ENCODE measurements at places on chromosomes 6 and 20.

- DNase-seq: no peak
These were observed 95.9 kb upstream of the KCNQ5 start for GRCh38 chr6:72525821-72526510.

- DNase-seq: no peak
These were observed 116.8 kb downstream of the TFAP2B start for GRCh38 chr6:50935442-50935841.

DNA sequence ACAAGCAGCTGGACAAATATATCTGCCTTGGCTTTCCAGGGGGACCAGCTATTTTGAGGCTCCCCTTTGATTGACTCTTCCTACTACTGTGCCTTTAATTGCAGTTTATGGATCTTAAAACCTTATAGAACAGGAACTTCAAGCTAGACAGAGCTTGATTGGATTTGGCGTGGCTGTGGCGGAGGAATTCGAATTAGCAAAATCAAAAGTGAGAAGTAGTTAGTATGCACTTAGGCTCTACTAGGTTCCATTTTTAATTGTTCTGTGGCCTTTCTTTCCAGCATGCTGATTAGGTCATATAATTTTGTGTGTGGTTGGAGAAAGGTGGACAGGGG lies 248.0 kb downstream of the HIVEP2 start:
- DNase-seq: no peak

DNA sequence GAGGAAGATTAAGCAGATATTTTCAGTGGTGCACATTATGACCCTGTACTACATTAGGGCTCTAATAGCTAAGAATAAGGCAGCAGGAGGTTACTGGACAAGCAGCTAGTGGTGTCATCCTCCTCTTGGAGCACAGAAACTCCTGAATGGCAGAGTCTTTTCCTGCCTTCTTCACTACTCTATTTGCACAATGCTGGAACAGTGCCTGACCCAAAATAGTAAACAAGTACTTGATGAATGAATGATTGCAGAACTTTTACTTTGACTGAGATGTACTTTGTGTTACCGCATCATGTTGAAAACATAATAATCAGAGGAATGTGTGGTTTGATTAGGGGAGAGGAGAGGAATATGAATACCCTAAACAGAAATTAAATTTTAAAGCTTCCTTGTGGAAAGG lies 30.0 kb upstream of the UST start:
- DNase-seq: no peak

GRCh38 chr6:149235130-149235561 lies 82.4 kb upstream of the TAB2 start:
- no peak for DNase-seq

DNA sequence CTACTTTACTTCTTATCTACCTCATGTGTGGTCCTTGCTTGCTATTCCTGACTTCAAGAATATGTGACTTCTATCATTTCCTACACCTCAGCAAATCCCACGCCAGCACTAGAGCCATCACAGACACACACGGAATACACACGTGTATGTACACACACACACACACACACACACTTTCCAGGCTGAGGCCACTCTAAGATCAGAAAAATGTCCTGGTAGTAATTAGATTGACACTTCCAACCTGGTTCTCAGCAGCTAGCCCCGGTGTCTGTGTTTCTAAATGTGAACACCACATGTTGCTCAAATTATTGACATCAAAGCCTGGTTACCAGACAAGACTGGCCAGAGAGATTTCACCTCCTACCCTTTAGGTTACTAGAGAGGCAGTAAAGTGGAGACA lies 54.1 kb upstream of the SASH1 start:
- DNase-seq: no peak

DNA sequence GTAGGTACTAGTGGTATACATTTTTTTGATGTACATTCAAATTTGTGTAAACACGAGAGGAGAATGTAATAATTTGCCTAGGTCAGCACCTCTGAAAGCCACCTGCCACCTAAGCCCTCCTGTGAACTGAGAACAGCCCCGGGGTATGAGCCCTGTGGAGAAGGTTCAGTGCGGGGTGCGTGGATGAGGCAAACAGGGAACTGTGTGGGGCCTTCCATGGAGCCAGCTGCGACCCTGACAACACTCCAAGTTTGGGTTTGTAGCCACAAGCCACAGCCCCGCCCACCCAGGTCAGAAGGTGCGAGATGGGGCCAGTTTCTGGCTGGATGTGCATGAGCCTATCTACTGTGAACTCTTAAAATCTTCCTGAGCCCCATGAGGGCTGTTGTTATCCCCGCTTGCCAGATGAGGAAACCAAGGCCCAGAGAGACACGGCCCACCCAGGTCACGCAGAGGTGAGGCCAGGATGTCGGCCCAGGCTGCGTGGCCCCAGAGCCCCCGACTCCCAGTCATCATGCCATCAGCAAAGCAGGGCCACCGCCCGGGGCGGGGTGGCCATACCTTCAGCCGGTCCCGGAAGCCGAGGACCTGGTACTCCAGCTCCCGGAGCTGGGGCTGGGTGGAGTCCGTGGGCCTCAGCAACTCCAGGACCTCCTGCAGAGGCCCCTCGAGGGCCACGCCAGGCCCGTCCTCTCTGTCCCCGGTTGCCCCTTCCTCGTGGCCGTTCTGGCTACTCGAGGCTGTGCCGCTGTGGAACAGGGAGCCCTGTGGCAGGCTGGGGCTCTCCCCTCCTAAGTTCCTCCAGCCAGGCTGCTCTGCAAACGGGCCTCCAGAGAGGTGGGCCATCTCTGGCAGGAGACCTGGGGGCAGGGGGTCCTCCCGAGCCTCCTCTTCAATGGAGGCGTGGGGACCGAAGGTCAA lies 89.6 kb downstream of the RIPOR3 start:
- no peak for DNase-seq

DNA sequence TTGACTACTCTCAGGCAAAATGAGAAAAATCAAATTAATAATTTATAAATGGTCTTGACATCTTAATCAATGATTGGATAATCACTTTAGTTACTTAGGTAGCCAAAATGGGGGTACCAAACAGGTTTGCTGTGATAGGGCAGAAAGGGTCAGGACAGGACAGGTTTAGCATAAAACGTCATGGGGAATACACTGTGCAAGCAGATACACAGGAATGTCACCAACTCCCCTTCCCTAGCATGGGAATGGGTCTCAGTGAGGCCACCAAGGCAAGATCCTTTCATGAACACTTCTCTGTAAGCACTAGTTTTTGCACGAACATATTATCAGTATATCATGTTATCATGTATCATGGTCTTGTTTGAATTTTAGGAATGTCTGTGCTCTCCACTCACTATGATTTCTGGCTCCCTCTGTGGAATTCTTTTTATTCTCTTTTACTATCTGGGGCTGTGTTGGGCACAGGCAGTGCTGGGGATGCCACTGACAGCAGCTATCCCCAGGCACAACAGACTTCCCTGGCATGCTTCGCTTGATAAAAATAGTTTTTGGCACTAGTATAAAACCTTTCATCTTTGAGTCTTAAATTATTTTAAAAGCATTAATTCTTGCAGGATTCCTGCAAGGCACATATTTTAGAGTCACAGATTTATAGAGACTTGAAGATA lies 18.3 kb downstream of the PTCHD4 start:
- DNase-seq: no peak

- peak; percentile 70 for DNase-seq
These were observed 54.5 kb downstream of the STMND1 start for GRCh38 chr6:17156112-17156921.

GRCh38 chr6:74585753-74586152 lies 620.1 kb downstream of the COL12A1 start:
- DNase-seq: no peak

DNA sequence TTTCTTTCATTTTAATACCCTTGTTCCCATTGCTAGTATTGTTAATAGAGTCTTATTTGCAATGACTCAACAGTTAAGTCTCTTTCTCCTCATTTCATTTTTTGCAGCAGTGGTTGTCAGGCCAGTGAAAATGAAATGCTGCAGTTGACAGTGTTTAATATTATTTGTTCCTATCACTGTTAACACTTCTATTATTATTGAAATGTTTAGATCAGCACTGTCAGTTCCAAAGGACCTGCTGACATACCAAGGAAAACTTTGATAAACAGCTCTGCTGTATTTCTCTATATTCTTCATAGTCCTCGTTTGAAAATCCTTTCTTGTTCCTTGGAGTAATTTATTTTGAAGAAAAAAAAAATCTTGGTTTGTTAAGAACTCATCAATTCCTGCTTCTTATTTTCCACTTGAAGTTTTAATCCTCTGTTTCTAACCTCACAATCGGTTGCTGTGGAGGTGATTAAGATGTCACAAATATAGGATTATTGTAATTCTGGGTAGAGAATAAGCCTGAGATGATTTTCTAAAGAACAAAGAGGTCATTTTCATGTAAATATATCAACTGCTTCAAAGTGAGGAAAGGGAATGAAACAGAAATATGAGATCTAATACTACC lies 1065.9 kb upstream of the CITED2 start:
- no peak for DNase-seq

GRCh38 chr20:58131551-58132142 lies 96.8 kb downstream of the ANKRD60 start:
- no peak for DNase-seq

GRCh38 chr20:58102261-58102660 lies 126.2 kb downstream of the ANKRD60 start:
- no peak for DNase-seq

- no peak for DNase-seq
These were observed 14.7 kb downstream of the ENPP3 start for GRCh38 chr6:131651782-131652181.

DNA sequence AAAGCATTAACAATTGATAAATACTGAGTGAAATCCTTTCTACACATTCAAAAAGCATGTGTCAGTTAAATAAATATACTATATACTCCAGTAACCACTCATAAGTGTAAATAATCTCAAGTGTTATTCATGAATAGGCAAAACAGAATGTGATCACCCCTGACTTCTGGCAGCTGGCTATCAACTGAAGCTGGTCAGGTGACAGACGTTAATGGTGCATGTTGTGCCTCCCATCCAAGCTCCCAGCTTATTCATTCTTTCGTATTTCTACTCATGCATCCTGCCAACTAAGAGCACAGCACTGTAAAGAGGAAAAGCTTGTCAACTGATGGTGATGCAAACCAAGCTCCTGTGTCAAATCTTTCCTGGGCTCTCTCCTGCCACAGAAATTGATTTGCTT lies 7.7 kb downstream of the PSMB1 start:
- DNase-seq: no peak

- DNase-seq: no peak
These were observed 3.2 kb upstream of the SOX4 start for GRCh38 chr6:21590346-21590745.

DNA sequence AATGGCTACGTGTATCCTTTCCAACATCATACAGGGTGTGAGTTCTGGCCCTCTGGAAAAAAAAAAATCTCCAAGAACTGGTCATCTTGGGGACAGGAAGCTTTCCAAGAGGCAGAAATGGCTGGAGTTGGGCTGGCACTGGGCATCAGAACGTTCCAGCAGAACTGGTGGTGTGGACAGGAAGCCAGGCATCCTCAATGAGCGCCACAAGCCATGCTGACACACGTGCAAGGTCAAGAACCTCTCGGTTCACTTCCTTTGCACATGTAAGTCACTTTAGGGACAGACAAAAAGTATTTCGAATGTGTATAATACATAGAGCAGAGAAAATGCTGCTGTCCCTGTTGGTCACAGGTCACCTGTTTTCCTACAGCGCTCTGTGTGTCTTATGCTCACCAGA lies 27.4 kb upstream of the RIN2 start:
- no peak for DNase-seq

- no peak for DNase-seq
These were observed 34.4 kb upstream of the ASF1A start for GRCh38 chr6:118859517-118860064.

GRCh38 chr20:54716174-54716747 lies 240.9 kb downstream of the DOK5 start:
- no peak for DNase-seq

DNA sequence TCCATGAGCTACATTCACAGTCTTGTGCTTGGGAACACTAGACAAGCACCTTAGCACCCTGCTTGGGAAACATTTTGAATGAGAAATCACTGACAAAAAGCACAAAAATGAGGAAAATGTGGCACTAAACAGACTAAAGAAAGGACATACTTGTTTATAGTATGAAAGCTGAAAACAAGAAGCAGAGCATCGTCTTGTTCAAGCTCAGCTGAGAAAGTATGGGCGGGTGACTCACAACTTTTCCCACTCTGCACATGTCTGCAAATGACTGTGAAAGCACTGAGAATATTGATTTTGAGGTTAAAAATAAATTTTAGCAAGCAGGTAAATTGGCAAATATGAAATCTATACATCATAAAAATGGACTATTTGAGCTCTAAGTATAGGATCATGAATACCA lies 725.3 kb downstream of the COL12A1 start:
- no peak for DNase-seq

DNA sequence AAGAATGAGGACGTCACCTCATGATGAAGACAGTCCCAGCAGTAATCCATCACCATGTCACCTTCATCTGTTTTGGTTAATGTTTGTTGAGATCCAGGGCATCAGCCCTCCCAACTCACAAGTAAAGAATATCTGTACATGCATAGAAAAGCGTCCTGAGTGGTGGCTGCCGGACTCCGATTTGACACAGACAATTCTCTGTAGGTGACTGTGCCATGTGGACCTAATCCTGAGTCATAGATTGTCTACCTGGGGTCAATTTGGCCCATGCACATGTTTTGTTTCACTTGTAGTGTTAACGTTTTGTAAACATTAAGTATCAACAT lies 168.4 kb upstream of the UST start:
- DNase-seq: no peak

DNA sequence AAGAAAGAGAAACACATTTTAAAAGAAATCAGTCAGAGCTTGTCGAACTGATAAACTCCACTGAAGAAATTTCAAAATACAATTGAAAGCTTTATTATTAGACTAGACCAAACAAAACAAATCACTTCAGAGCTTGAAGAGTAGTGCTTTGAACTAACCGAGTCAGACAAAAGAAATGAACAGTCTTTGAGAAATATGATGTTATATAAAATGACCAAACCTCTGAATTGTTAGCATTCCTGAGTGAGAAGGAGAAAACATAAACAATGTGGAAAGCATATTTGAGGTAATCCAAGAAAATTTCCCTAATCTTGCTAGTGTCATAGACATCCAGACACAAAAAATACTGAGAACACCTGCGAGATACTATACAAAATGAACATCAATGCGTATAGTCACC lies 13.2 kb upstream of the CST4 start:
- no peak for DNase-seq

GRCh38 chr6:139295901-139296300 lies 4.1 kb upstream of the TXLNB start:
- no peak for DNase-seq

- no peak for DNase-seq
These were observed 8.6 kb downstream of the SNPH start for GRCh38 chr20:1274485-1275311.

DNA sequence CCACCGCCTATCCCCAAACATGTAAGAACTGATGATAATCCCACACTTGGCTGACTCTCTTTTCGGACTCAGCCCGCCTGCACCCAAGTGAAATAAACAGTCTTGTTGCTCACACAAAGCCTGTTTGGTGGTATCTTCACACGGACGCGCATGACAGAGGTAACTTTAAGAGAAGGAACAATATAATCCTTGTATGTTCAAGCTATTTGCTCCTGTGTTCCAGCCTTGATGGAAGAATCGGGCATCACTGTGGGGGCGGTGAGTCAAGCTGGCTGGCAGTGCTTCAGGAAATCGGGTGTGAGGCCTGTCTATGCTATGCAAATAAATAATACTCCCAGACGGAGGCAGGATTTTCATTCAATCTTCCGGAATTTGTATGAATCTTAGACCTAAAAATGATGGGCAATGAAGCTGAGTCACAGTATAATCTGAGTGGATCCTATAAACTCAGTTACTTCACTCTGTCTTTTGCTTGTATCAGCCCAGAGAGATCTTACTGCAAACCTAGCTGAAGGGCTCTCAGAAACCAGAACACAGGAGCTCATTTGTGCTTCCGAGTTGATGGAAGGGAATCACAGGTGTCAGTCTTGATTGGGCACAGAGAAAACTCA lies 45.2 kb upstream of the NT5E start:
- no peak for DNase-seq

All from posterior cingulate gyrus (tissue), 11 donors.